ENCODE measurements at places on chromosomes 13 and 19.

GRCh38 chr13:57739543-57740190, 108.1 kb downstream of the PCDH17 start:
- no peak for DNase-seq

- DNase-seq, result no peak
Observed at GRCh38 chr13:78398743-78399410, 204.5 kb downstream of the POU4F1 start.

GRCh38 chr19:49396738-49397505, 8.9 kb downstream of the KASH5 start:
- no peak for DNase-seq

DNA sequence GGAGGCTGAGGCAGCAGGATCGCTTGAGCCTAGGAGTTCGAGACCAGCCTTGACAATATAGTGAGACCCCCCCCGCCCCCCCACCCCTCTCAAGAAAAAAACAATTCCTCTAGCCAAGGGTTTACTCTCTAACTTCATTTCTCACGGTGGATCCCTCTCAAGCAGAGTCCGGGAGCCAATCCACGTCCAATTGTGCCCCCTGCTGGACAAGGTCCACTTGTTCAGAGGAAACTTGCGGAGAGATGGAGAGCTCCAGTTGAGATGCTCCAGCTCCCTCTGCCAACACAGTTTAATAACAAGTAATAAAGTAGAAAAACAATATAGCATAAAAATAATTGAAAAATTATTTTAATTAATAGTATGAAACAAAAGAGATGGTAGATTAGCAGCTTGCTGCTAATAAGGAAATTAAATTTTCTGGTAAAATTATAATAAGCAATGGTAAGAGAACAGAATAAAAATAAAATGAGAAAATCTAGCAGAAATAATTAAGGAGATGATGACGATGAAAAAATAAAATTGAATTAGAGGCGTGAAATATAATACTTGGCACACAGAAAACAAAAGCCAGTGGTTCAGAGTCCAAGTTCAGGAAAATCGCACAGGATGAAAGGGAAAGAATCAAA, 14.5 kb upstream of the SIGLEC14 start:
- peak; percentile 28 for DNase-seq

- no peak for DNase-seq
Observed at GRCh38 chr13:44778761-44779484, 202.8 kb upstream of the TSC22D1 start.

DNA sequence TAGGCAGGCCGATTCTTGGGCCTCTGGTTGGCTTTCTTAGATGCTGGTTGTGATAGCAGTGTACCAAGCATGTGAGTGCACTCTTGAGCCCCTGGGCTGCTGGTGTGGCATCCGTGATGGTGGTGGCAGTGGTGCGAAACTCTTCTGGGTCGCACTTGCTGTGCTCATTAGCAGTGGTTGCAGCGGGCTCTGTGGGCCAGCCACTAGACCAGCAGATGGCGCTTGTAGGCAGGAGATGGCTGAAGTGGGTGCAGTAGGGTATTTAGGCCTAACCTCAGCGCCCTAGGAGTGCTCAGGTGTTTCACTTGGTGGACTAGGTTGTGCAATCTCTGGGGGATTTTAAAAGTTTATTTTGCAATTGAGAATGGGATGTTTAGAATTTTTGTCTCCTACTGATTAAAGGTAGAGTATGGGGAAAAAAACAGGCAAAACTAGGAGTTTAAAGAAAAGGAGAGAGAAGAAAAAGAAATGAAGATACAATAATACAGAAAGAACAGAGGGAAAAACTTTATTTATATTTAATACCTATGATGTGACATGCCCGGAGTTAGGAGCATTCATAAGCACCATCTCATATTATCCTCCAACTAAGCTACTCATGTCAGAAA, 4.3 kb upstream of the ZNF17 start:
- DNase-seq, result peak; percentile 70

DNA sequence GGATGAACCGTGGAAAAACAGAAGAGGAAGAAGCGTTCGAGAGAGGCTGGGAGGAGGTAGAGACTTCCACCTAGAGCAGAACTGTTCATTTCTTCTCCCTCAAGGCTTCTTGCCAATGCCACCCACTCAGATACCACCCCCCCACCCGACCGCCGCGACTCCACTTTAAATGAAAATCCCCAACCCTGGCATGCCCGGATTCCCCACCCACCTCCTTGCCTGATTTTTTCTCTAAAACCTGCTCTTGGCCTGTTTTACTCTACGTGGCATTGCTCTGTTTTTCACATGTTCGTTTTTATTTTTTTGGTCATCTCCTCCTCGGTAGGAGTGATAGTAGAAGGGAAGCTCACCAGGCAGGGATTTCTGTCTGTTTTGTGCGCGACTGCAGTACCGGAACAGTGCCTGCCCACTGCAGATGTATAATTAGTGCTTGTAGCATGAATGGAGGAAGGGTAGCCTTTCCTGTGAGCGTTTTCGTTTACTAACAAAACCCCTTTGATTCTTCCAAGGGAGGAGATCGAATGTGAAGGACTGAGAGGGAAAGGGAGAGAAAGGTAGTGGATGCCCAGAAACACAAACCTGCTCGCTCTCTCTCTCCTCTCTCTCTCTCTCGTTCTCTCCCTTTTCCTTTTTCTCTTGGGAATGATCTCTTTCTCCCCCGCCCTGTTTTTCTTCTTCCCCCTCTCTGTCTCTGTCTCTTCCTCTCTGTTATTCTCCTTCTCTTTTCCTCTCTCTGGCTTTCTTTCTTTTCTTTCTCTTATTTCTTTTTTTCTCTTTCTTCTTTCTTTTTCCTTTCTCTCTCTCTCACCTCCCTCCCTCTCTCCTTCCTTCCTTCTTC, 2.2 kb downstream of the CD70 start:
- no peak for DNase-seq

DNA sequence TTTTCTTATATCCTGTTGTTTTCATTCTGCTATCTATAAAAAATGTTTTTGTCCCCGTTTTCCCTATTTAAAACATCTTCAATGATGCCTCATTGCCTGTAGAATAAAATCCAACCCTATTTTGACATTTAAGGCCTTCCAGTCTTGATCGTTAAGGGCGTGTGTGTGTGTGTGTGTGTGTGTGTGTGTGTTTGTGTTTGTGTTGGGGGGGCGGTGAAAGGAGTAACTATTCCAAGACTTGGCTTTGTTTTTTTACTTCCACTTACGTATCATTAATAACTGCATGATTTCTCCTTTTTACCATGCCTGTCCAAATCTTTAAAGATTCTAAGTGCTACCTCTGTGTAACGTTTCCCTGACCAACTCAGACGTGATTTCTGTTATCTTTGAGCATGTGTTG, 784 bp downstream of the PIBF1 start:
- DNase-seq, result no peak

- peak; percentile 61 for DNase-seq
Observed at GRCh38 chr13:30739761-30740642, 4.7 kb downstream of the ALOX5AP start.

DNA sequence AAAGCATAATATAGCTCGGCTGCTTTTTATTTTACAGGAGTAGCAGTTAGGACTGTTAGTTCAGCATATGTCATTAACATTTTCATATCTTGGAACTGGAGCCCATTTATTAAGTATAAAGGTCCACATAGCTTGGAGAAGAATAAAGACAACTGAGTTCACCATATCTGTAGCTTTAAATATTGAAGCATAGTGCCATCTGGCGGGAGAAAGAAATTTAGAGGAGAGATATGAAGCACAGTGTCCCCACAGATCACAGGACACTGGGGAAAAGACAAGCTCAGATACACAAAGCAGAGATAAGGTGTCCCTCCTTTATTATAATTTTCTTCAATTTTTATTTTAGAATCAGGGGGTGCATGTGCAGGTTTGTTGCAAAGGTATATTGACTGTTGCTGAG, 104.7 kb upstream of the FREM2 start:
- DNase-seq, result no peak

Data from activated gamma-delta T cell treated with Interleukin-2 at 50 U/mL for 16 hours (primary cell).